ENCODE measurements at places on chromosomes 1 and 21.

GRCh38 chr1:161989108-161989507, 34.6 kb downstream of the OLFML2B start:
- DNase-seq = no peak

DNA sequence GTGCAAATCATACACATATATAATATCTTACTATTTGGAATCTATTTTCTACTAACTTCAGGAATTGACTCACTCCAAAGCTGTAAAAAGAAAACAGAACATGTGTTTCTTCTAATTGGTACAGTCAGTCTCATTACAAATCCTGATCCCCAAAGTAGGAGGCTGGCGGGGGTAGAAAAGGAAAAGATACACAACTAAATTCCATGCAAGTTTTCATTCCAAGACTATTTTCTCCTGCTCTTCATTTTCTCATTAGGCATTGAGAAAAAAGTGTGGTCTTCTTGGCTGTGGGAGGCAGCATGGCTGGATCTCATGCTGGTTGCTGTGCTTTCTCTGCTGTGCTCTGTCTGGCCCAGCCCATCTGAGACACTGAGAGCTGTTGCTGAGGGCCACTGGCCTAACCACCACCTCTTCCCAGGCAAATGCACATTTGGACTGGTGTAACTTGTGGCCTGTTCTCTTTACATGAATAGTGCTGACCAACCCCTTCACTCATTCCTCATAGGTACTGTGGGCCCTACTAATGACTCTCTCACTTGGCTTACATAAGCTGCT, 1107.5 kb upstream of the B3GALT2 start:
- DNase-seq = no peak

GRCh38 chr1:197360068-197360467, 92.0 kb downstream of the CRB1 start:
- no peak for DNase-seq

DNA sequence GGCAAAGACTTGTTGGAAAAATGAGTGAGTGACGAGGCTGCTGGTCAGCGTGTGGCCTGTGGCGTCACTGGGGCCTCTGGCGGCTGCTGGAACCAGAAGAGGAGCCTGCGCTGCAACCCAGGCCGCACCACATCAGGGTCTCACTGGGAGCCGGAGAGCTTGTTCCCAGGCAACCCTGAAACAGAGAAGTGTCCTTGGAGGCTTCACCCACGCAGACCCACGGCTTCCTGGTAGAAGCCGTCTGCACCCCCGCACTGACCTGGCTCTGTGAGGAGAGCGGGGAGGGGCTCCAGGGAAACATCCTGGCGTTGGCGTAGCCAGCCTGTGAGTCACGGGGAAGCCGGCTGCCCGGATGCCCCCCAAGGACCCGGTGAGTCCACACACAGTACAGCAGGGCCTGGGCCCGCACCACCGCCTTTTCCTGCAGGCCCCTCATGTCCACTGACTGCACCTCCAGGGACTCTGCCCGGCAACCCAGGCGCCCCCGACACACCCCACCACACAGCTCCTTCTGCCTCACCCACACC, 57.4 kb downstream of the COL6A1 start:
- peak; percentile 85 for DNase-seq

DNA sequence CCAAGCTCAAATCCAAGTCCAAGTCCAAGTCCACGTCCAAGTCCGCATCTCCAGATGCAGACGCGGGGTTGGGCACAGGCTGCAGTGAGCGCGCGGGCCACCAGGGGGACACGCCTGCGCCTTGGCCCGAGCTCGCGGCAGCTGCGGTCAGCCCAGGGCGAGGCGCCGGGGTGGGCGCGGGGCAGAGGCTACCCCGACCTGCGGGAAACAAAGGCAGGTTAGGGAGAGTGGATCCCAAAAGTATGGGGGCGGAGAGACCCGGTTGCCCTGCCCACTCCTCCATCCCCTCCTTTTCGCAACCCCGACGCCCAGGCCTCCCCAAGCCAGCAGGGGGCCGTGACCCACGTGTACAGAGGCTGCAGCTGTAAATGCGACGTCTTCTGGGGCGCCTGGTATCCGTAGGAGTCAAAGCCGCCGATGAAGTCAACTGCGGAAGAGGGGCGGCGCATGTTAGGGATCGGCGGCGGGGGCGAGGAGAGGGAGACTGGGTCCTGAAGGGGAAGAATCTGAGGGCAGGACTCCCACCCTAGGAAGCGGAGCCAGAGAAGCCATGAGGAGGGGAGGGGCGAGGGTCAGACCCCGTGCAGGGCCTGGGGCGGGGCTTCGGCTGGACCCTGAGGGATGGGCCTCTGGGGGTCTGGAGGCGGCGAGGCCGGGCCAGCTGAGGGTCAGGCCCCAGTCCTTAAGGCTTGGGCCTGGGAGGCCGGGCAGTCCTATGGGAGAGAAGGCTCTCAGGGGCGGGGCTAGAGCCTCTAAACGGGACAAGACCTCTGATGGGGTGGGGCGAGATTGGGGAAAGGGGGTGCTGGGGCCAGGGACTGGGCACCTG, 58.0 kb downstream of the NKAIN1 start:
- no peak for DNase-seq

DNA sequence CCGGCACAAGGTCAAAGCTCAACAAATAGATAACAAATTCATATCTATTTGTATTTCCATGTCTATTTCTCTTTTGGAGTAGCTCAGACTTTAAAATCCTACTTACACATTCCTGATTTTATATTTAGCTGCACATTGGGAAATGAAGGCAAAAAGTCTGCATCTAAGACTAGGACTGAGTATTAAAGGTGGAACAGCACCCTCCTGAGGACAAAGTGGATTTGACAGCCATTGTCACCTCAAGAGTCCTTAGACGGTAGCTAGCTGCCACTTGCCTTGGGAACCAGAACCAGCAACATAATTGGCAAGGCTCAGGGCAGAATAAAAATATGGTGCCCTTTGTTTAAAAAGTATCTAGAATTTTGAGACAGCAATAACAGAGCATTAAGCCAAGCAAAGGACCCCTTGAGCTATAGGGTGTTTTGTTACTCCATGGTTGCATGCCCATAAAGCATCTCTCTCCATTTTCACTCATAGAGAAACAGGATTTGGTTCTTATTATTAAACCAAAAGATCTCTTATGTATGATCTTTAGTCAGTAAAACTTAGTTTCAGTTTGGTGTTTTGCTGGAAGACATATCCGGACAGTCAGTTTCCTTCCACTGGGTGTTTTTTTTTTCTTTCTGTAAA, 30.0 kb upstream of the SGIP1 start:
- DNase-seq = no peak

DNA sequence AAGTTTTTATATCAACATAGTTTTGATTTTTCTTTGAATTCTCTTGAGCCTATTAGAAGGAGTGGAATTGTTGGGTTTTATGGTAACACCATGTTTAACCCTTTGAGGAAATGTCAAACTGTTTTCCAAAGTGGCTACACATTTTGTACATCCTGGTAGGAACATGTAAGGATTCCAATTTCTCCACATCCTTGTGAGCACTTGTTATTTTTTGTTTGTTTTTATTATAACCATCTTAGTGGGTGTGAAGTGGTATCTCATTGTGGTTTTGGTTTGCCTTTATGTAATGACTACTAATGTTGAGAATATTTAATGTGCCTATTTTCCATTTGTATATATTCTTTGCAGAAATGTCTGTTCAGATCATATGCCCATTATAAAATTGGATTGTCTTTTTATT, 120.5 kb downstream of the FGGY start:
- DNase-seq = no peak

GRCh38 chr1:37258068-37258467, 216.3 kb upstream of the ZC3H12A start:
- DNase-seq = no peak

- DNase-seq = no peak
Measured at GRCh38 chr1:55444667-55445066, 229.5 kb upstream of the USP24 start.

GRCh38 chr21:29893687-29894086, 46.1 kb downstream of the GRIK1 start:
- DNase-seq = no peak

DNA sequence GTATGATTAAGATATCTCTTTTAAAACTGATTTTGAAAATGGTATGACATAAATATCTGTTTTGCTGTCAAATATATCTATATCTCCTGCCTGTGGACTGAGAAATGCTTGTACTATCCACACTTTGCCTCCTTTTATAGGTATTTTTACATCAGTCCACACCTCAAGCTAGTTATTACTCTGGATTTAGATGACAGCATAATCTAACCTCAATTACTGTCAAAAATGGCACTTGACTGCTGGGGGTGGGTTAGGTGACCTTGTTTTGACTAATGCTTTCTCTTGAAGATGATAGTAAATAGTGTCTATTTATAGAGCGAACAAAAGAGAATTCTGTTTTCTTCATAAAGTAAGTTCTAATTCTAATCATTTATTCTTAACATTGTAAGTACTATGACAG, 9.1 kb downstream of the ADGRL2 start:
- DNase-seq = no peak

DNA sequence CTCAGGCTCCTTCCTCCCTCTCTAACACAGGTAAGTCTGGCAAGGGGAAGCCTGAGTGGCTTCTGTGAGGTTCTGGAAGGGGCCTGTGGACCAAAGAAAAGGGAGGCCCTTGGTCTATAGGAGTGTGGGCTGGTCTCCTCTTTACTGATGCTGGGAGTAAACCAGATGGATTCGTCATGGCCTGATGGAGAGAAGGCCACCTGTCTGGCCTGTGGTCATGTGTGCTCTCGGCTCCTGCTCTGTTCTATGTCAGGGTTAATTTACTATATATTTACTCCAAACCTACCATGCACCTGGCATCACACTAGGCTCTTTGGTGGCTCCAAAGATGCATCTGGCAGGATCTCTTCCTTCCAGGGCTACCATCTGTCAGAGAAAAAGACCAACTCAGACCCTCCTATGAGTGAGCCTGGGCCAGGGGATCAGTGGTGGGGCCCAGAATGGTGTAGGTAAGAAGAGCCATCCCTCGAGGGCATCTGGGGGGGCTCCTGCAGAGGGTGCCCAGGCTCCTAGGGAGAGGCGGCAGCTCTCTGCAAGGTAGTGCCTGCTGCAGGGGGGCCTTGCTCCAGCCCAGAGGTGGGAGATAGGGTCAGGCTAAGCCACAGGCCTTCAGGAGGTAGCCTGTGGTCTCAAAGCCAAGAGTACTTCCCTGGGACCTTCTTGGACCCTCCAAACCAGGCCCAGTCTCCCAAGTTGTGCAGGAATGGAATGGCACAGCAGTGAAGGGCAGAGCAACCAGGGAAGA, 68.2 kb upstream of the SELENON start:
- no peak for DNase-seq

DNA sequence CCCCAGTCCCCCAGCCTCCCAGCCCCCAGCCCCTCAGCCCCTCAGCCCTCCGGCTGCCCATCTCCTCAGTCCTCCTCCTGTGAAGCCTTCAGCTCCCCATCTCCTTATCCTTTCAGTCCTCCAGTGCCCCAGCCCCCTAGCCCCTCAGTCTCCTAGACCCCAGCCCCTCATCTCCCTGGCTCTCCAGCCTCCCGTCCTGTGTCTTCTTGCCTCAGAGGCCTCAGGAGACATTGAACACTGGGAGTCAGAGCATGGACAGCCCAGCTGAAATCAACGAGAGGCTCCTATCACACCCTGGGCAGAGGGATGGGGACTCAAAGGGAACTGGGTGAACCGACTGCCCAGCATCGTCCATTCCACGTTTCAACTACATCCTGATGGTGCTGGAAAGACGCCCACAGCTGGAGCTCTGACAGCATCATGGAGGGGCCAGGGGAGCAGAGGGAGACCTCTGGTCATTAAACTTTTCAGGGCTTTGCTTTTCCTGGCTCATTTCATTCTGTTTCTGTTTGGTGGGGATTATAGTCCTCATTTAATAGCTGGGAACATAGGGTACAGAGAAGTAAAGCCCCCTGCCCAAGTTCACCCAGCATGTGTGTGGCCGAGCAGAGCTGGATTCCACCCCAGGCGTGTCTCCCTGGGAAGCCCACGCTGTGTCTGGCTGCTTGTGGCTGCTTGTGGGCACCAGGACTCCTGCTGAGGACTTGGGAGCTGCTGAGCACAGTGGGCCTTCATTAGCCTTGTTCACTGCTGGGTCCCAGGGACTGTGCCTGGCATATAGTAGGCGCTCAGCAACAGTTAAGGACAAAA, 396.7 kb downstream of the PTPRU start:
- DNase-seq = no peak

DNA sequence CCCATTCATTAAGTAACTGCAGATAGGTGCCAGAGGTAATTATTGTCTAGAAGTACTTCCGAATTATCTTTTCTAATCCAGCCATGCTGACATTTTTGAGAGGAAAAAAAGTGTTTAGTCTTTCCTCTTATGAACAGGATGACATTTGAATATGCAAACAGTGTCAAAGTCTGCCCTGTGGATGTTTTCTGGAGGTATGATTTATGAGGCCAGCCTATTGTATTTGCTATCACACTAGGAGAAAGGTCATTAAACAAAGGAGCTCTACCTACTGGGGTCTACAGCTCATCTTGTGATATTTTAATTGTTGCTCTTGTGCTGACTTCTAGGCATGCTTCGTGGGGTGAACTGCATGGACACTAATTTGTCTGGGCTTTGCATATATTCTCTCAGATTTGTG, 559.7 kb upstream of the CAMK1G start:
- no peak for DNase-seq

DNA sequence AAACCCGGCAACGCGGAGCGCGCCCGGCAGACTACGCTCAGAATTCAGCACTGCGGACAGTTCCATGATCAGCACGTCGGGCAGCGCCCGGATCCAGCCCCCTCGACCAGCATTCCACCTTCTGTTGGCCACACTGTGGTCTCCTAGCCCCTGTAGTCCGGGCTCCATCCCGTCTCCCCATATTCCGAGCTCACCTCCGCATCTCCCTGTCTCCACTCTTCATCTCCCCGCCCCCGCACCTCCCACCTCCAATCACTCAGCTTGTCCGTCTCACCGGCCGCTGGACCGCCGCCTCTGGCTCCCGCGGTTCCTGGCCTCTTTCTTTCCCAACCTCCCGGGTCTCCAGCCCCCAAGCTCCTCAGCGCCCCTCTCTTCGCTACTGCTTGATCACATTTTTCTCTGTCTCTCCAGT, 500 bp downstream of the EPHA10 start:
- no peak for DNase-seq

- no peak for DNase-seq
Measured at GRCh38 chr1:223742856-223743517, 30.6 kb downstream of the CAPN2 start.

DNA sequence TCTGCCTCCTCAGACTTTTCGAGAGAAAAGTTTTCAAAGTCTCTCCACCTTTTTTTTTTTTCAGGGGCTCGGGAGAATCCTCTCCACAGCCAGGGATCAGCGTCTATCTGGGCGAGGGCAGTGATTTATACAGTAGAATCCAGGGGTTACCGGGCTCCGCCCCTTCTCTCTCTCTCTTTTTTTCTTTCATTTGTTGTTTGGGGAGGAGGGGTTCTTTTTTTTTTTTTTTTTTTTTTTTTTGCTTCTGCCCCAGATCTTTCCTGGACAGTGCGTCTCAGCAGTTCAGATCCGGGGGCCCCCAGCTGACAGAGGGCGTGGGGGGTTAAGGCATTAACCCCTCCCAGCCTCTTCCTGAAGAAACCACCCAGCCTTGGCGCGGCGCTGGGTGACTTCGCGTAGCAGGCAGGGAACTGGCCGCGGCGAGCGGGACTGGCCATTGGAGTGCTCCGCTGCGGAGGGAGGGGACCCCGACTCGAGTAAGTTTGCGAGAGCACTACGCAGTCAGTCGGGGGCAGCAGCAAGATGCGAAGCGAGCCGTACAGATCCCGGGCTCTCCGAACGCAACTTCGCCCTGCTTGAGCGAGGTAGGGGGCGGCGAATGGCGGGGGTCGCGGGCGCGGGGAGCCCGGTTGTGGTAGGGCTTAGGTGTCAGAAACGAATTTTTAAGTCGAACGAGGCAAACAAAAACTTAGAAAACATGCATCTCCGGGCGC, at the start of gene S1PR1:
Gene S1PR1, plus strand, starts transcription at position 504 of the 713 bp plus-strand sequence. CDS start 1,966 bp downstream, outside the sequence.
- DNase-seq = peak; percentile 92

GRCh38 chr1:219666242-219666641, 53.3 kb upstream of the ZC3H11B start:
- no peak for DNase-seq
